Omental fat pad (tissue), 4 donors: ENCODE measurements at places on chromosomes 3 and 15.
A peak's percentile ranks its signal among the peaks of the same experiment; 100 is the strongest.

DNA sequence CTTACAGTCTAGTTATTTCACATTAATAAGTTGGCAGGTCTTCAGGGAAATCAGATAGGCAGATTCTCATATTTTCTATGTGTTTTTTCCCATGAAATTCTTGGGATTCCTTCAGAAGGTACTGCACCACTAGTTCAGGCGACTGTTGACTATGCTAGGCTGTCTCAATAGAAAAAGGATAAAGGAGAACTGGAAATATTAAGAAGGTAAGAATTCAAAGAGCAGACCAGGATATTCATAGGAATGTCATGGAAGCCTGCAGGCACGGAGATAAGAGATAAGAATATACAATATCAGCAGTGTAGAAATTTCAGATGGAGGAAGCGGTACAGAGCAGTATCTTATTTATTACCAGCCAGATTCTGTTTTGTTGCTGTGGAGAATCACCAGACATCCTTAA, 432.1 kb upstream of the MDFIC2 start:
- DNase-seq = no peak

- no peak for DNase-seq
Observed at GRCh38 chr15:91947683-91948608, 94.4 kb downstream of the SLCO3A1 start.

GRCh38 chr3:71227270-71227661, 356.3 kb downstream of the FOXP1 start:
- DNase-seq = no peak

DNA sequence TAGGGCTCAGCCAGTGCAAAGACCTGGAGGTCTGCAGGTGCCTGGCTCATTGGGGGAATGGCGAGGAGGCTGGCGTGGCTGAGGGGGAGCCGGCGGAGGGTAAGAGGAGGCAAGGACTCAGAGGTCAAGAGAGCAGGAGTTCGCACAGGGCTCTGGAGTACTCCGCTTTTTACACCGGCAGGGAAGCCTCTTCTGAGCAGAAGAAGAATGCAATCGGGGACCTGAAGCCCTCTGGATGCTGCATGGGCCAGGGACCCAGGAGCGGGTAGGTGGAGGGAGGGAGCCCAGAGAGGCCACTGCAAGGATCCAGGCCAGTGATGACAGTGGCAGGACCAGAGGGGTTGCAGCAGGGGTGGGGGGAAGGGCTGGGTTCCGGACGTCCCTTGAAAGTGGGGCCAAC, 70.4 kb upstream of the TAMM41 start:
- no peak for DNase-seq

- DNase-seq = no peak
Observed at GRCh38 chr15:50458348-50459112, 34.3 kb downstream of the USP8 start.

- DNase-seq = peak; percentile 62
Observed at GRCh38 chr3:194486540-194487288, at the start of gene ATP13A3. ATP13A3 (minus strand) TSS chr3:194487002; CDS start chr3:194462190, 24,812 bp downstream.

GRCh38 chr3:20074226-20075063, 34.2 kb downstream of the KAT2B start:
- no peak for DNase-seq

GRCh38 chr3:170815340-170815739, 54.7 kb downstream of the RPL22L1 start:
- DNase-seq = no peak

GRCh38 chr3:197733042-197733441, 3.7 kb downstream of the RUBCN start:
- no peak for DNase-seq

- no peak for DNase-seq
Observed at GRCh38 chr15:54820811-54821210, 375.9 kb downstream of the RSL24D1 start.

DNA sequence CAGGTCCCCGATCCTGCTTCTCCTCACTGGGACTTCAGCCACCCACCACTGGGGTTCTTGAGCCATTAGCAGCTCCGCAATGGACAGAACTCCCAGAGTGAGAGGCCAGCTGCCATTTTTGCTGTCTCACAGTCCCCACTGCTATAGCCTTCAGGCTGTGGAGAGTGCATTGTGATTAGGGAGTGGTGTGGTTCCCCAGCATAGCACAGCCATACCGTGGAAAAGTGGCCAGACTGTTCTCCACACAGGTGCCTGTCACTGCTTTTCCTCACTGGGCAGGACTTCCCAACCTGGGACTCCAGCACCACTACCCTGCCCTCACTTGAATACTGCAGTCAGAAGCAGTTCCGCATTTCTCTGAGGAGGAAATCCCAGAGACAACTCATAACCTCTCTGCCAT, 270.3 kb upstream of the DCBLD2 start:
- DNase-seq = no peak

- DNase-seq = no peak
Observed at GRCh38 chr3:136932523-136932922, 25.3 kb upstream of the IL20RB start.

DNA sequence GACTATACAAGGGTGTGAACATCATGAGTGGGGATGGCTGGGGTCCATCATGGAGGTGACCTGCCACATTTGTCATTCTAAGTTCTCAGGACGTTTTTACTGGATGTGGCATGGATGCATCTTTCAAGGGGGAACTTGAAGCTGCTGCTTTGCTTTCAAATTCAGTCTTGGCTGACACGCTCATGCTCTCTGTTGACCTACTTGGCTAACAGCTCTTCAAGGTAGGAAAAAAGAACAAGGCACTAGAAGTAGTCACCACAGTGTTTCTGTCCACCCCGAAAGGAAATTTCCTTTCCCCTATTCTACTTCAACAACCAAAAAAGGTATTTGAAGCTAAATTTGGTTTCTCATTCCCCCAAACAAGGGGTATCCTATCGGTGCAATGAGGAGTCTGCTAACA, 15.0 kb downstream of the STIMATE start:
- no peak for DNase-seq

GRCh38 chr15:38459480-38459879, 5.6 kb downstream of the FAM98B start:
- no peak for DNase-seq

GRCh38 chr3:145983101-145983500, 177.9 kb downstream of the PLOD2 start:
- no peak for DNase-seq

DNA sequence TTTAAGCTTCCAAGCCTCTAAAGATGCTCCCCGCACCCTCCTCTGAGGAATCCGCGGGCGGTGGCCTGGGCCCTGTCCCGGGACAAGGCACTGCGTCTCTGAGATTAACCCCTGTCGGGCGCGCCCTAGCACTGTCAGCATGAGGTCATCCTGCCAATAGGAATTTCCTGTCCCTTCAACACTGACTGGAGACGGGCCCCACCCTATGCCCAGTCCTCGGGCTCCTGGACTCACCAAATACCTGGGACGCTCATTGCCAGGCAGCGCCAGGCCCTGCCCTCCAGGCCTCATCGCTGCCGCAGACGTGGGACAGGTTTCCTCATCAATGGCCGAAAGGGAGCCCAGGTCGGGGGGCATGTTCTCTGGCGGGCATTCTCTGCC, 67.6 kb upstream of the SH3GL3 start:
- DNase-seq = no peak

GRCh38 chr3:68996356-68996995, 17.0 kb downstream of the EOGT start:
- DNase-seq = no peak

DNA sequence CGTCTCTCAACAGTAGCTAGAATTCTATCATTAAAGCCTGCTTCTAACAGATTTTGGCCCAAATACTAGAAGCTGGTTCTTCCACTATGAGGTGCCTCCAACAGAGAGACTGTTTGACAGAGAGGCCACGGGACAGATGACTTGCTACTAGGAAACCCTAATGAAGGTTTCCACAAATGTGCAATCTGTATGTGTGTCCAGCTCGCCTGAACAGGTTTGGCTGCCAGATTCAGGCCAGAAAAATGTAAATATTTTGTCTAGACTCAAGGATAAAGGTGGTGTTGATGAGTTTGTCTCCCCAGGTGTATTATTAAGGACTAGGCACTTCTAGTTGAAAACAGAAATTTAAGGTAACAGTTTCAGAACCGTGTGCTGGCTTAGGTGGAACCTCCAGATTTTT, 91.6 kb upstream of the TRIM42 start:
- no peak for DNase-seq

DNA sequence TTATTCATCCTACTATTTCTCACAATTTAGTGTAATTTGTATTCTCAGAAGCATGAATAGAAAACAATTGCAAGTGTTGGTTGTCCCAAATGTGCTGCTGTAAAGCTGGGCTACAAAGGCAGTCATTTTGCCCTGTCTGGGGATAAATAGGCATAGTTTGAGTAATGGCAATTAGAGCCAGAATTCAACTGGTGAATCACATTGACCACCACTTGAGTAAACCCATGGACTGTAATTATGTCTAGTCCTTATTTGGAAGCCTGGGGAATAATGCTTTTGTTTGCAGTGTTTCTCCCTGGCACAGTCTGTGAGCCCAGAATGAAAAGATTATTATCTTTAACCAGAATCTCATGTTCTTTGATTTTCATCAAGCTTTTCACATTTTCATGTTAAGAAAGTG, 30.5 kb upstream of the CHL1 start:
- DNase-seq = no peak

DNA sequence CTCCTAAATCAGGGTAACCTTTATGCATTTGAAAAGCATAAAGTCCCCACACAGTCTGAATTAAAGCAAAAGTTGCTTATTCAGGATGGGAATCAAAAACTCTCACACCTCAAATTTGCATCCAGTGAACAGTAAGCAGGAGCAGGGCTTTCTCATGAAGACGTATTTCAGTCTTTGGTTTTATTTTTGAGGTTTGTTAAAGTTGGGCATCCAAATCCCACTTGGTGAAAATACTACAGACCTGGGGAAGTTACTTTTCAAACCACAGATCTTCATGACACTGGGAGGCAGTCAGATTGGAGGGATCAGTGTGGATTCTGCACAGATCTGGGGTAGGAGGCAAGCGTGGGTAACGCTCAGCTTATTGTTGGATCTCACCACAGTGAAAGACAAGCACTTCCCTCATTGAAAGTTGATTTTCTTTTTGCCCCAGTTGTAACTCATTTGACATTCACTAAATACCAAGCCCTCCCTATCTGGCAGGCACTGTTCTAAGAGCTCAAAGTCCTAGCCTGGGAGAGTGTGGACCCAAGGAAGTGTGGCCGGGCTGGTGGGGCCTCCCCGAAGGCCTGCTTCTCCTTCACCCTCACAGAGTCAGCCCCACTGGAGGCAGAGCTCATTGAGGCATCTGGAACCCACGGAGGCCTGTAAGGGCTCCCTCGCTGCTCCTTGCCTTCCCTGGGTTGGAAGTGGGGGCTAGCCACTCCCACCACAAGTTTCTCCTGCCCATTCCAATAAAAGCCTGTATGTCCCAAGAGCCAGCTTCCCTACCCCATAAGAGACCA, 783 bp upstream of the ISG20 start:
- DNase-seq = no peak

- DNase-seq = no peak
Observed at GRCh38 chr3:66486646-66487045, 14.2 kb downstream of the LRIG1 start.
